ENCODE measurements at places on chromosomes 12 and 14.

DNA sequence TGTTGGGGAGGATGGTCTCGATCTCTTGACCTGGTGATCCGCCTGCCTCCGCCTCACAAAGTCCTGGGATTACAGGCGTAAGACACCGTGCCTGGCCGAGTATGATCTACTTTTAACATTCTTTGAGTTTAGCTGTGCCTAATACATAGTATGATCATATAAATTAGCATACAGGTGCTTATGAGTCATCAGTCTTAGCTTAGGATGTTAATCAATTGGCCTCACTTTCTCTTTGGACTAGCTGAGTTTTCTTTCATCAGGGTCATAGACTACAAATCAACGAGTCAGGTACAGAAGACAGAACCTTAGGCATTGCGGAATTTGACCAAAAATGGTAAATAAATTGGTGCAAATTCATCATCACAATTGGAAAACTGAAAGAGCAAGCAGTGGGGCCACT is 2.2 kb downstream of the SLC25A21 start:
- DNase-seq = no peak

DNA sequence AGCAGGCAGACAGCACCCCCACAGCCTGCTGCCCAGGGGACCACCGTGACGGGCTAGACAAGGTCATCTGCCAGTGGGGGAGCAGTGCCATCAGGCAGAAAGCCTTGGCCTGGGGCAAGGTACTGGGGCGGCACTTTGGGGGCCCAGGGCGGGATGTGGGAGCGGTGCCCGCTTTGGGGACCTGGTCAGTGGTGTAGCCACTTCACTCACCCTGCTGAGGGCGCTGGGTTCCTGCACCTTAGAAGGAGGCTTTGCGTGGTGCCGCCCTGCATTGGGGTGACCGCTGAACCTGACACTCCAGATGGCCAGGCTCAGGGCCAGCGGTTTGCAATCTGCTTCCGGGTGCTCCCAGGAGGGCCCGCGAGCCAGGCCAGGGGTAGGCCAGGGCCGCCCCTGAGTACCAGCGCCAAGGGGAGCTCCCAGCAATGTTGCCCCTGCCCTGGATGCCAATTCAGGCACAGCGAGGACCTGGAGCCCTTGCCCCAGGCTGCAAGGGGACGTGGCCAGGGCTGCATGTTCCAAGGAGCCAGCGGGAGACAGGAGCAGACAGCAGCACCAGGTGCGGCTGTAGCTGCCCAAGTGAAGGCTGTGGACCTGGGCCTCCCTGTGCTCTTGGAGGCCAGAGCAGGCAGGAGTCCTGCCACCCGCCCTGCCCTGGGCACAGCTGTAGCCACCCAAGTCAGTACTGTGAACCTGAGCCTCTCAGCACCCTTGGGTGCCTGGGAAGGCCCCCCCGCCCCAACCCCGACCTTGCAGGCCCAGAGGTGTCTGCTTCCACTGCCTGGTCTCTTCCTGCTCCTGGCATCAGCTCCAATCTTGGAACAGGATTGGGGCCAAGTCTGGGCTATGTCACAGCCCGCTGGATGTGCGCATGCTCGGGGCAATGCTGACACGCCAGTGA is 550.7 kb downstream of the SLC6A15 start:
- no peak for DNase-seq

- DNase-seq = no peak
Observed at GRCh38 chr14:69852531-69853321, 26.5 kb upstream of the SMOC1 start.

- DNase-seq = no peak
Observed at GRCh38 chr12:761256-761655, 8.9 kb downstream of the WNK1 start.

DNA sequence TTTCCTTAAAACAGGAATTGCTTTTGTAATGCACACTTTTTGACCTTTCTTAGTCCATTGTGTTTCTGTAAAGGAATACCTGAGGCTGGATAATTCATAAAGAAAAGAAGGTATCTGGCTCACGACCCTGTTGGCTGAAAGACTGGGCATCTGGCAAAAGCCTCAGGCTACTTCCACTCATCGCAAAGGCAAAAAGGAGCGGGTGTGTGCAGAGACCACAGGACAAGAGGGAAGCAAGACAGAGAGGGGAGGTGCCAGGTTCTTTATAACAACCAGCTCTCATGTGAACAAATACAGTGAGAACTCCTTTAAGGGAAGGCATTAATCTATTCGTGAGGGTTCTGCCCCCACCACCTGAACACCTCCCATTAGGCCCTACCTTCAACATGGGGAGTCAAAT is 182.1 kb downstream of the C12orf50 start:
- DNase-seq = no peak

DNA sequence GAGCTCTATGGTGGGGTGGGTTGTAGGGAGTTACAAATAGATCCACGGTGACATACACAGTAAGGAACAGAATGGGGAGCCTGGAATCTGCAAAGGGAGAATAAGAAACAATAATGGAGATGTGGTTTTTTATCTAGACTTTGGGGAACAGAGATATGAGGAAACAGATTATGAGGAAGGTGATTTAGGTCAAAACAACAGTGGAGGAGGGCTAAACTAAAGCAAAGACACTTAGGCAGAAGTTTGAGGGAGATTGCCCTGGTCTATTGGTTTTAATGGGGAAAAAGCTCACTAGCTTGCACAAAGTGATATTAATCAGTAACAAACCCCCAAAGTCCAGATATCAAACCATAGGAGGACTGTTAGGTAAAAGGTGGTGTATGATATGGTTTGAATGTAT is 144.5 kb upstream of the DYRK2 start:
- DNase-seq = no peak
